ENCODE measurements at places on chromosomes 3 and 15.

- no peak for DNase-seq
Measured at GRCh38 chr3:189099031-189099471, 72.7 kb upstream of the TPRG1 start.

DNA sequence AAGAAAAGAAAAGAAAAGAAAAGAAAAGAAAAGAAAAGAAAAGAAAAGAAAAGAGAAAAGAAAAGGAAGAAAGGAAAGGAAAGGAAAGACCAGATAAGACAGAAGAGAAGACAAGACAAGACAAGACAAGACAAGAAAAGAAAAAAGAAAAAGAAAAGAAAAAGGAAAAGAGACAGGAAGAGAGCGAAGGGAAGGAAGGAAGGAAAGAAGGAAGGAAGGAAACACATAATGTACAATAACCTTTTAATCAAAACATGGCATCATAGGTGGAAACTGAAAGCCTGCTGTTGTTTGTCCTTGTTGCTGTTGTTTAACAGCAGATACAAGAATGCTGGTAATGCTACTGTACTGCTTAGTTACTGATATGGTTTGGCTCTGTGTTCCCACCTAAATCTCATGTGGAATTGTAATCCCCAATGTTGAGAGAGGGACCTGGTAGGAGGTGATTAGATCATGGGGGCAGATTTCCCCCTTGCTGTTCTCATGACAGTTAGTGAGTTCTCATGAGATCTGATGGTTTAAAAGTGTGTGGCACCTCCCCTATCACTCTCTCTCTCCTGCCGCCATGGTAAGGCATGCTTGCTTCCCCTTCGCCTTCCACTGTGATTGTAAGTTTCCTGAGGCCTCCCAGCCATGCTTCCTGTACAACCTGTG, 67.3 kb downstream of the MCF2L2 start:
- DNase-seq: no peak

GRCh38 chr3:123788710-123789109, 95.4 kb downstream of the MYLK start:
- DNase-seq: no peak

DNA sequence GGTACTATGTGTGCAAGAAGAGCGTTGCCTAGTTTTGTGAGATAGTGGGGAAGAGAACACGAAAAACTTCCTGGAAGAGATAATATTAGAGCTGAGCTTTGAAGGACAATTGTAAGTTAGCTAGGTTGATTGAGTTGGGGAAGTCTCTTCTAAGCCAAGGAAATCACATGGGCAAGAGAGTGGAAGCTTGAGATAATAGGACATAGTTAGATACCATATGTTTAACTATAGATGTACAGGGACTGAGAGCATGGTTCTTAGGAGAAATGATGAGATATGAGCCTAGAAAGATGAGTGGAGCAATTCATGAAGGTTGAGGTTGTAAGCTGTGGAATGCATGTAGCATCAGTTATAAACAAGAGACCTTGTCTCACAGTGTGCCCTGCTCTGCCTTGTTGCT, 30.1 kb upstream of the AQP9 start:
- DNase-seq: no peak

- DNase-seq: no peak
Measured at GRCh38 chr3:31305340-31305739, 227.4 kb upstream of the STT3B start.

GRCh38 chr15:22786868-22787698, 639 bp downstream of the NIPA1 start:
- no peak for DNase-seq

GRCh38 chr3:135239615-135239884, 444.5 kb downstream of the EPHB1 start:
- no peak for DNase-seq

DNA sequence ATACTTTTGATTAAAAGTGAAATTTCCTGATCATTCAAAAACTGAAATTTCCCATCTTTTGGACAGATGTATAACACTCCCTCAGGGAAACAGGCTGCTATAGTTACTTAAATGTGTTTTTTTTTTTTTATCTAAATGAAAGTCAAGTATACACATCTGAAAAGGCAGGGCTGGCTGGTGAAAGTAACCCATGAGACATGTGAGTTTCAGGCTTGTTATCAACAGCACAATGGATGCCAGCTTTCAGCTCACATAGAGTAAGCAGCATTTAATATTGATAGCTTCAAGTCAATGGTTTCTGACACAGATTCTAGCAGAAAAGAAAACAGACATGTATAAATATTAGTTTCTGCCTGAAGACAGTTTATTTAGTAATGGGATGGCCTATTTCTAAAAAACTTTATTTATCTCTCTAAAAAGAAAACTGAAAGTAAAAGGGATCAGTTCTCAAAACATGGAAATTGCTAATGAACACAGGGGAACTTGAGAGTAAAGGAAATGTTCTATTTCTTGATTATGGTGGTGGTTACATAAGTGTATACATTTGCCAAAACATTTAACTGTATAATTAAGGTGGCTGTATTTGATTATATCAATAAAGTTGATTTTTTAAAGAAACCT, 89.7 kb upstream of the CMC1 start:
- no peak for DNase-seq

GRCh38 chr3:150180334-150180733, 209.6 kb upstream of the PFN2 start:
- no peak for DNase-seq

DNA sequence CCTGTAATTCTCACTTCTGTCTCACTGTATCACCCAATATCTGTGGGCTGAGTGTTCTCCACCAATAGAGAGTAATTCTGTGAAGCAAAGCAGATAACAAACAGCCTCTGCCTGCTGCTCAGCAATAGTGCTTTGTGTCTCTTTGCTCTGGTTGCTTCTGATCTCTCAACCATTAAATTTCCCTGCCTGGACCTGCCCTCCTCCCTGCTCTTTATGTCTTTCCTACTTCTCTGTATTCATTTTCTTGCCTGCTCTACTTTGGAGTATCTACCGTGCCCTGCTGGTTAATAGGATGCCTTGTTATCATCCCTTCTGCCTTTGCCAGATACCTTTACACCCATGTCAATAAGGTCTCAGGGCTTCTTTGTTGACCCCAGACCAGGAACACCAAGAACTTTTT, 102.9 kb upstream of the CGNL1 start:
- DNase-seq: no peak

DNA sequence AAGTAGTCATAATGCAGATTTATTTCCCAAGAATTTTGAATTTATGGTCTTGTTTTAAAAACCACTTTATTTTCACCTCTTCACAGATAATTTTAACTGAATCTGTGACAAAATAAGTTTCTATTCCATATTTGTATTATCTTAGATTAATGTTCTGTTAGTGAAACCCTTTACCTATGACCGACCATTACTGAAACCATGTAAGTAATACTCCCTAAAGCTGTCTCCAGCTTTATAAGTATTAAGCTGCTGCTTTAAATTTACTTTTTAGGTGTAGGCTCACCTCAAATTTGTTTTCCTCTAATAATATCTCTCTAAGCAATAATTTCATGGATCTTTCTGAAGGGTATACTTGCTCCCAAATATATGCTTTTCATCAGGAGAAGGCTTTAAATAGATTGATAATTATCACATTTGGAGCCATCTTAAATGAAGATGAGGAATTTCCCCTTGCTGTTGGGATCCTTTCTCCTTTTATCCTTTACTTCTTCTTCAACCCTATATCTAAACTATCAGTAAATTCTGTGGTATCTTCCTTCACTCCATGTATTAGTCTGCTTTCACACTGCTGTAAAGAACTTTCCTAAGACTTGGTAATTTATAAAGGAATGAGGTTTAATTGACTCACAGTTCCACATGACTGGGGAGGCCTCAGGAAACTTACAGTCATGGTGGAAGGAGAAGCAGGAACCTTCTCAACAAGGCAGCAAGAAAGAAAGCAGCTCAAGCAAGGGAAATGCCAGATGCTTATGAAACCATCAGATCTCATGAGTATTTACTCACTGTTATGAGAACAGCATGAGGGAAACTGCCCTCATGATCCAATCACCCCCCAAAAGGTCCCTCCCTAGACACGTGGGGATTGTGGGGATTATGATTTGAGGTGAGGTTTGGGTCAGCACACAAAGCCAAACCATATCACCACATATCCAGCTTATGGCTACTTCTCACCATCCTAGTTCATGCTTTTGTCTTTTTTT, 92.3 kb upstream of the P2RY1 start:
- no peak for DNase-seq

GRCh38 chr3:185508335-185508991, 9.6 kb upstream of the TMEM41A start:
- no peak for DNase-seq

DNA sequence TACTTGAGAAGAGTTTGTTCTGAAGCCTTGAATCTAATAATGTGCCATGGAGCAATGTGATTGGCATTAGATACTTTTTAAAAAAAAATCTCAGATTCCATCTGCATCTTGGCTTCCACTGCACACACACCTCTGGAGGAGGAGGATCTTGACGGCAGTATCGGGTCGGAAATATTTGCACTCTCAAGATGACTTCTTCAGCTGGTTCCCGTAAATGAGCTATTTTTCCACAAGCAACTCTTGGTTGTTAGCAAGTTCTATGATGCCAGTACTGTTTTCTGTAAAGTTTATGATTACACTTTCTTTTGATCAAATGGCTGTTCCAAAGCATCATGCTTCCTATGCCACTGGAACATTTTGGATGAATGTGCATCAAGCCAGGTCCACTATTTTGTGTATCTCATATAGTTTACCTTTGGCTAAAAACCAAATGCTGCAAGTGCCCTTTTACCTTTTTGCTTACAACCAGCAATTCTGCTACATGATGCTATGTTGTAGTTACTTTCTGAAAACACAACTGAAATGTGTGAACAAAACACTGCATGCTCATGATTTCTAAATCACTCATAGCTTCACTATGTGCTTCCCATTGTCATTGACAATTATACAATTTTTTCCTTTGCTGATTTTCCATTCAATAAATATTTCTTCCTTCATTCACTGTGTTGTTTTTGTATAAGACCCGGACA, 43.8 kb downstream of the CCR3 start:
- no peak for DNase-seq

DNA sequence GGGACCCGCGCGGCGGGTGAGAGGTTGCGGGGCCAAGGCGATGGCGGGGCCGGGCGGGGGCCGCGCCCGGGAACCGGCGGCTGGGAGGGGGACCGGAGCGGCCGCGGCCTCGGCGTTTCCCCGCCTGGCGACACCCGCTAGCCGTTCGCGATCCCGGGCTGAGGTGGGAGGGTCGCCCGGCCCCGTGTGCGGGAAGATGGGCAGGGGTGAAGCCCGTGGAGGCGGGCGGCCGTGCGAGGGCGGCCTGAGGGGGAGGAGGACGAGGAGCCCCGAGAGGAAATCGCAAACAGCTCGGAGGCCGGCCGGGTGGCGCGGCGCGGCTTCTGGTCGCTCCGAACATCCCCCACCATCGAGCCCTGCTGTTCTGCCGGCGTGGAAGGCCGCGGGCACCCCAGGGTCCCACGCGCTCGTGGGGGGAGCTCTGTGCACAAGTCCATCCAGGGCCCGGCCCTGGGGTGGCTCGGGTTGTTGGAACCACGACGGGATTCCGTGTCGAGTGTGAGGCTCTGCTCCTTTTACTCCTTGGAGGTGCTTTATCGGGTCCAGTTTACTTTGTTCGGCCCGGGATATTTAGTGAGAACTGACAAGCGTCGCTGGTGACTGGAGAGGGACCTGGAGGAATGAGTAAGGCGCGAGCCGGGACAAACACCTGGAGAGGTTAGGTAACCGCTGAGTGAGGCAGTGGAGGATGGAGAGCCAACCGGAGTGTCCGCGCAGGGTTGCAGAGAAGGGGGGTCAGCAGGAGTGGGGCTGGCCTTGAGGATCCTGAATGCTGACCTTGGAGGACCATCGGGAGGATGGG, 728 bp downstream of the CRTC3 start:
- DNase-seq: peak; percentile 18

GRCh38 chr15:38600236-38600635, 35.6 kb upstream of the RASGRP1 start:
- DNase-seq: no peak

DNA sequence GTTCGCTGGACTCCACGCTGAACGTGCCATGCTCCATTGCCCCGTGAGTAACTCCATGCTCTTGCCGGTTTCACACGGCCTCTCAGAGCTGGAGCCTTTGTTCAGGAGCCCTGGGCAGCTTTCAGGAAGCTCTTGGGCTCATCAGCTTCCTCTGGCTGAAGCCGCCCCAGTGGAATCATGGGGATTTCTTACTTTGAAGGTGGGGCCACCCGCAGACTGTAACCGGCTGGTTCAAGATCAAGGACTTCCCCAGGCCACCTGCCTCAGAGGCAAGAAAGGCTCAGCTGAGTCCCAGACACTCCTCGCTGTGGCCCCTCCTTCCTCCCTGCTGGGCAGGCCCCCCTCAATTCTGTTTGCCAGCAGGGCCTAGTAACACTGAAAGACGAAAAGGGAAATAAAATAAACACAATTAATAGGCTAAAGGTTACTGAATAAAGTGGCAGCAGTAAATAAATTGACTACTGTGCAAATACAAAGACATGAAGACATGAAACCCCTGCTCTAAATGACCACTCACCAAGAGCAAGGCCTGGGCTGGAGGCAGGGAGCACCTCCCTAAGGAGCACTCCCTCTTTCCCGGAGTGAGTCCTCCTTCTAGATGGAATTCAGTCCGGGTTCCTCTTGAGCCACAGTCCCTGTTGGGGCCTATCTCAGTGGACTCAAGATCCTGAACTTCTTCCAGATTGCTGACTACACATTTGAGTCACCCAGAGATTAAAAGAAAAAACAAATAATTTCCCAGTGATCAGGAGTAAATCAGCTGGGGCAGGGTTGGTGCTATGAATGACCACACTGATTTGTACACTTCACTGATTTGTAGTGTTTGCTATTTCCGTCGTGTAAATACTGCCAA, 51.0 kb downstream of the ZDHHC19 start:
- DNase-seq: no peak

- no peak for DNase-seq
Measured at GRCh38 chr15:74995779-74996765, 709 bp downstream of the SCAMP5 start.

DNA sequence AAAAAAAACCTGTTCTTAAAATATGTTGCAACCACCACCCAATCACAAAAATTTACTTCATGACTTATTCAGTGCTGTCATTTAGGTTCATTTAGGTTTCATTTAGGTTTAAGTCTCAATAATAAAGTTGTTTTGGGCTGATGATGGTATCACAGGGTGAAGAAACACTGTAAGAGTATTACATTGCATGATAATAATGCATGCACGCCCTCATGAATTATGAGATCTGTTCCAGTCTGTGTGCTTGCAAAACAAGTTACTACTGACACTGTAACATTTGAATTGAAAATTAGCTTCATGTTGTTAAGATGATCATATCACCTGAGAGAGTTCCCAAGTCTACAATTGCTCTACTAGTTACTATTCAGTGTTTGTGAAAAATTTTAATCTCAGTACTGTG, at the start of gene AADACL2:
Gene AADACL2, plus strand, starts transcription at position 315 of the 400 bp plus-strand sequence. CDS start 109 bp downstream, outside the sequence.
- no peak for DNase-seq

DNA sequence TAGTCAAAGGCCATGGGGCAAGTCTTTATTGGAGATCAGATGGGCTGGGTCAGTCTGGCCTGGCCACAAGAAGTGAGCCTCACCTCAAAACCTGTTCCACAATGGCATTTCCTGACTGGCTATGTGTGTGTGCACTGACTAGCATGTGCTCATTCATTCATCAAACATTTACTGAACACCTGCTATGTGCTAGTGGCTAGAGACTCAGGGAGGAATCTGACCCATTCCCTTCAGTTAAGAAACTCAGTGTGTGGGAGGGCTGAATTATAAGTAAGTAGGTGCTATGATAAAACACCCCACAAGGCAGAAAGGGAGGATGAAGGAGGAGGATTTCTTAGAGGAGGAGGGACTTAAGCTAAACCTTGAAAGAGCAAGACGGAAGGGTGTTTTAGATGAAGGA, 5.4 kb upstream of the CGNL1 start:
- no peak for DNase-seq

GRCh38 chr3:115281697-115282675, 134.9 kb upstream of the ZBTB20 start:
- DNase-seq: no peak

GRCh38 chr3:153958635-153959595, 162.3 kb upstream of the ARHGEF26 start:
- DNase-seq: no peak
